ENCODE measurements at places on chromosomes 6 and 20. TPM values are rescaled to one million over a fixed set of nuclear protein-coding genes. Genes with fewer than 3 reads are reported as not detected.

DNA sequence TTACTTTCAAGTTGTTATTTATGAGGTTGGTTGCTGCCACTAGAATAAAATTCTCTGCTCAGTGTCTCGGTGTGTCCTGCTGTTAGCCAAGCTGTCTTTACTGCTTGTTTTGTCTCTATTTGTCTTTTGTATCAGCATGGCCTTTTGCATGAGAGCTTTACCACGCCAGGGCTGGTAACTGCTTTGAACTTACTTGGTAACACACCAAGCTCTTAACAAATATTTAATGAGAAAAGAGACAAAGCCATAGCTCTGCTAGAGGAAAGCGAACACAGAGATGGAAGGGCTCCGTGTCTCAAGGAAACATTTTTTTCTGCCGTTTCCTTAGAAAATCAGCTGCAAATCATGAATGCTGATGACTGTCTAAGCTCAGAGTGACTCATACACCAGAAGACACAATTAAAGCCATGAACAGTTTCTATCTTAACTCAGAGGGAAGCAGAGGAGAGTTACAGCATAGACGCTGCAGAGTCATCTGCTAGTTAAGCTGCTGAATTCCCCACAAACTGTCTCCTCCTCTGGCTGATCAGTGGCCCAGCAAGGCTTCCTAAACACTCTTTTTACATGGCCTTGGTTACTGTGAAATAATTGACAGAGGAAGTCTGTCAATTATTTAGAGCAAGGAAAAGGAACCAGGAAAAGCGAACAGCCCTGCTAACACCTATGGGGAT, 44.8 kb downstream of the AGPAT4 start:
- DNase-seq: peak; percentile 39

- peak; percentile 63 for DNase-seq
Observed at GRCh38 chr6:131998255-131998982, 47.2 kb upstream of the CCN2 start.

DNA sequence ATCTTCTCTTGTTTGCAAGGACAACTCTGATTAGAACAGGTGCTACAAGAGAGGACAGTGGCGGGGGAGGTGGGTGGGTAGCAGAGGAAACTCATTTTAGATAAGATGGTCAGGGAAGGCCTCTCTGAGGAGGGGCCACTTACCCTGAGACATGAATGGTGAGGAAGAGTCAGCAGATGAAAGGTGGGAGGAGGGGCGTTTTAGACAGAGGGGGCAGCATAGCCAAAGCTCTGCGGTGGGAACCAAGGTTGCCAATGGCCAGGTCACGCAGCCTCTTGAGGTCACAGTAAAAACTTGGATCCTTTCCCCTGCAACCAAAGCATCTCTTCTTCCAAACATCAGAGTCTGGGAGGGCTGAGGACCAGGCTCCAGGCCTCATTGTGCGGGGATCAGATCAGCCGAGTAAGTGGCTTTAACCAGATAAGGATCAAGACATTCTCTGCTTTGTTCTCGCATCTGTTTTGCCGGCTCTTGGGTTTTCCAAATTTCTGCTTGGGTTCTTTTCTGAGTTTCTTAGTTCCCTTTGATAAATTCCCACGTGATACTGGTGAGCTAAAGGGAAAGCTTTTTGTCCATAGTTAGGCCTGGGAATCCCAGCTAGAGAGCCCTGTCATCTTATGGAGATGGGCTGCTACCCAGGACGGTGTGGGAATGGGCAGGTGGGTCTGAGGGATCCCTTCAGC, 5.5 kb upstream of the CD40 start:
- no peak for DNase-seq

DNA sequence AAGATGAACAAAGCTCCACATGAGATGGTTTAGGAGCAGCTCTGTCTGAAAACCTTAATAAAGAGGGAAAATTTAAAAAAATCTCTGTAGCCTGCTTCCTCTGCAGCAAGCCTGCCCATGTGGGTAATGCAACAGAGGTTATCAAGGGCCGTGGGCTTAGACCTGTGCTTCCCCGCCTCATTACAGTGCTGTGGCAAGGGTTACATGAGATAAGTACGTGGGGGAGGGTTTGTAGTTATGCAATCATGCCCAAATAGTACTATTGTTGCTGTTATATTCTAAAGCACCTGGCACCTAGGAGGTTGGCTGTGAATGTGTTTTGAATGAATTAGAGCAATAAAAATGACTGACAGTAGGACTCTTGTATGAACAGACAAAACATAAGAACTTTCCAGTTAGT, 68.3 kb downstream of the PKHD1 start:
- no peak for DNase-seq

GRCh38 chr6:148565930-148566663, 180.7 kb upstream of the UST start:
- DNase-seq: no peak

The SLC26A8 gene
- total RNA-seq: not detected
